G401 (cell line): ENCODE measurements at places on chromosomes 2 and 18.
A peak's percentile ranks its signal among the peaks of the same experiment; 100 is the strongest.

GRCh38 chr2:224357098-224357901 lies 44.6 kb downstream of the FAM124B start:
- DNase-seq = peak; percentile 67

- DNase-seq = no peak
These were observed 37.2 kb downstream of the AGPS start for GRCh38 chr2:177429688-177430325.

- no peak for DNase-seq
These were observed 142.6 kb downstream of the INHBB start for GRCh38 chr2:120488531-120488930.

DNA sequence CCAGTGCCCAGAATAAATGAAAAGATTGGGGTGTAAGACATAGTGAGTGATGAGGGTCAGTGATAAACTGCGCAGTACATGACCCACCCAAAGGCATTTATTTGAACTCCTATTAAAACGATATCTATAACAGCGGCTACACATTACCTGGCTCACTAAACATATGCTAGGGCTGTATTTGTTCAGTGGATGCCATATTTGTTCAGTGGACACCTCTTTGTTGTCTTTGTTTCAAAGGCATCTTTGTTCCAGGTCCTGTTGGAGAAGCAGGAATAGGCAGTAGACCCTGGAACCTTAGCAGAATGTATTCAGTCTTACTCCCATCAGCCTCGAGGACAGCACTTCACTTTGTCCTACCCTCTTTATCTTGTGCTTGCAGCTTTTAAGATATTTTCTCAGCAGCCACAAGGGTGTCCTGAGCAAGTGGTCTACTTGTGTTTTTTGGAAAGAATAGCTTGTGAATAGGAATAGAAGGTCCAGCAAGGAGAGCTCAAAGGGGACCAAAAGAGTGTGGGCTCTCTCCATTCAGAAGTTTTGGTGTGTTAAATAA lies 650.8 kb upstream of the FANCL start:
- DNase-seq = no peak

- DNase-seq = no peak
These were observed 67.6 kb upstream of the MCFD2 start for GRCh38 chr2:46983065-46983801.
